ENCODE measurements at places on chromosomes 13 and 19.

DNA sequence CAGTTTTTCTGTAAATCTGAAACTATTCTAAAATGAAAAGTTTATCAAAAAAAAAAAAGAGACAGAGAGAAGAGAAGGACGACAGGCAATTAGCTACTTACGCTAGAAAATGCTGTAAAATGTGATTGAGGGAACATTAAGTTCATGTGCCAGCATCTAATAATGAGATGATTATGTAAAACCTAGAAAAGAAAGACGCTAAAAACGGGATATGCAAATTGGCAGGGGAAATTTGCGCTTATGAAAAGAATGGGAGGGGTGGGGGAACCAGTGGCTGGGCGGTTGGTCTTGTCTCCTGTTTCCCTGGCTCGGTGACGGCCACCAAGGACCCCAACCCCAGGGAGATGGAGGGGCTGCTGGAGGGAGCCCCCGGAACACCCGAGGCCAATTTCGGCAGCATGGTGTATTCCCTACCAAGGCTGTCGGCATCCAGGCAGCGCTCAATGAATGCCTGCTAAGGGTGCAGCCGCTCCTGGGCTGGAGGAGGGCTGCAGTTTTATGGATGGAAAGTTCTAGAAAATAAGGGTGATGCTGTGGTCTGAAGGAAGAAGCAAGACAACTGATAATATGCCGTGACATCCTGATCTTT, 34.2 kb downstream of the GNG7 start:
- DNase-seq, result no peak

- DNase-seq, result no peak
Measured at GRCh38 chr19:39943586-39943985, 9.2 kb upstream of the FCGBP start.

DNA sequence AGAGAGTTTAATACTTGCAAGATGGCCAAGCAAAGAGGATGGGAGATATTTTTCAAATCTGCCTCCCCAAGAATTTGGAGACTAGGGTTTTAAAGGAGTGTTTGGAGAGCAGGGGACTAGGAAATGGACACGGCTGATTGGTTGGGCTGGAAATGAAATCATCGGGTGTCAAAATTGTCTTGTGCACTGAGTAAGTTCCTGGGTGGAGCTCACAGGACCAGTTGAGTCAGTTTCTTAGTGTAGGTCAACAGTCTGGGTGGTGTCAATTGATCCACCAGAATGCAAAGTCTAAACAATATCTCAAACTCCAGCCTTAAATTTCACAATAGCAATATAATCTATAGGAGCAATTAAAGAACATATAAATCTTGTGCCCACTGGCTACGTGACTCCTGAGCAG, 23.0 kb upstream of the CEACAM4 start:
- DNase-seq, result no peak

- no peak for DNase-seq
Measured at GRCh38 chr19:4376671-4376990, 23.7 kb downstream of the SH3GL1 start.

GRCh38 chr13:85383291-85383690, 415.9 kb downstream of the SLITRK6 start:
- DNase-seq, result no peak

- no peak for DNase-seq
Measured at GRCh38 chr19:37304190-37304883, 66.6 kb upstream of the ZNF527 start.
